Vagina (tissue), 2 donors: ENCODE measurements at places on chromosomes 12 and 14. TPM values are rescaled to one million over a fixed set of nuclear protein-coding genes. Genes with fewer than 3 reads are reported as not detected.

The SIX6 gene
- total RNA-seq, result not detected

The NFE2 gene
- total RNA-seq, result not detected

The KRT77 gene
- total RNA-seq, result 2.5 TPM

The SCNN1A gene
- total RNA-seq, result 55.2 TPM

The HNRNPA1 gene
- total RNA-seq, result 521 TPM

The TIGAR gene
- total RNA-seq, result 0.98 TPM

The DEGS2 gene
- total RNA-seq, result 19.9 TPM

The KCNMB4 gene
- 2.7 TPM for total RNA-seq

The KRT75 gene
- not detected for total RNA-seq

The POTEM gene
- not detected for total RNA-seq

The FGF6 gene
- total RNA-seq, result not detected

DNA sequence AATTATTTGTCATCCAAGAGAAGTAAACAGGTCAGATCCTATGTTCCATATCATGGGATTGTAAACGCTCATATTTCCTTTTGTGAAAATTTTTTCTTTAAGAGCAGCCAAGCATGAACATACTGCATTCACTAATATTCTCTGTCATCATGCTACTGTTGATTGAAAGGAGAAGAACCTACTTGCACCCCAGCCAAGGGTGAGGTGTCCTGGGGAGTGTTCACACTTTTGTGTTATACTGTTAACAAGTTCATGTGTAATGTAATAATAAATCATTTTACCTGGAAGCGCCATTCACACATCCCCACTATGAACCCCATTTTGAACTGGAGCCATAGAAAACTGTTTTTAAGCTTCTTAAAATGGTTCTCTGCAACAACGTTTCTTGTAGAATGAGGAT is 53.6 kb downstream of the HMGA2 start:
- DNase-seq, result no peak

- DNase-seq, result no peak
Measured at GRCh38 chr12:1851151-1851701, 30.9 kb downstream of the LRTM2 start.

GRCh38 chr12:19110221-19110940 is 19.2 kb upstream of the PLEKHA5 start:
- no peak for DNase-seq

GRCh38 chr14:66503532-66503931 is 4.4 kb upstream of the GPHN start:
- DNase-seq, result no peak

- DNase-seq, result peak; percentile 81
Measured at GRCh38 chr12:105205322-105206048, 30.5 kb downstream of the APPL2 start.

- DNase-seq, result no peak
Measured at GRCh38 chr12:88802096-88802706, 221.9 kb upstream of the KITLG start.

DNA sequence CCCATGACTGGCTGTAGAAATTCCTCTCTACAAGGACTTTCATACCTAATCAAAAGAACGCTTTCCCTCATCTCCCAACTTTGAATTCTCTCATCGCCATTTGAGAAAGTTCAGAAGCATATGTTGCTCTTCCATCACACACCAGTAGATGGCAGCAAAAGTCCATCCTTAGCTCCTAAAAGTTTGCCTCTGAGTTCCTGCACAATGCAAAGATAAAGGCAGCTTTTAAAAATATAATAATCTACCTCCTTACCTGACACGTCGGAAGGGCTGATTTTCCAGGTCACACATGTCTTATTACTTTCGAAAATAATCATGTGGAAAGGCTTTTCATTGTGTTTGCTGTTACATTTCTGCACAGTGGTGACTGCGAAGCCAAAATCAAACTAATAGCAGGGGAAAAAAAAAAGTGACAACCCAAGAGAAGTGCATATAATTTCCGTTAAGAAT is 456.7 kb upstream of the SEL1L start:
- DNase-seq, result no peak
